ENCODE measurements at places on chromosomes 11 and 22.
A peak's percentile ranks its signal among the peaks of the same experiment; 100 is the strongest.

DNA sequence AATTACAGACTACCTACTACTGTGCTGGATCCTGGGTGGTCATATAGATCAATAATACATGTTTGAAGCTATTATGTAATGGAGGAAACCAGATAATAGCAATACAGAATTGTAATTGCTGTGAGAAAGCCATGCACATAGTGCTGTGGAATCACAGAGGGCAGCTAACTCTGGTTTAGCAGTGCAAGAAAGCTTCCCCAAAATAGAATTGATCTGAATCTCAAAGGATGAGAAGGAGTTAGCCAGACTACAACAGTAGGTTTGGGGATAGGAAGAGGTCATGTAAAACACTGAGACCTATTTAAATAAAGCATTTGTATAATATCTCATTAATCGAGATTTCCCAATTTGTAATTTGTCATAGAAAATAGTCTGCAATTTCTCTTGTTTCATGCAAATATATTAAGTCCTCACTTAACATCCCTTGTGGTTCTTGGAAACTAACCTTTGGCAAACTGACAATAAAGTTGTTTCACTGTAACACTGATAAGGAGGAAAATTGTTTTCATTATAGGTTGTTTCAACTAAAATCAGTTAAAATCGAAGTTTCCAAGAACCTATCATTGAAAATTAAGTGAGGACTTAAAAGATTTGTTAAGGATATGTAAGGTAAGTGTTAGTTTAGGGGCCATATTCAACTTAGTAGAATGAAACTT is 7.6 kb downstream of the C11orf58 start:
- no peak for DNase-seq

DNA sequence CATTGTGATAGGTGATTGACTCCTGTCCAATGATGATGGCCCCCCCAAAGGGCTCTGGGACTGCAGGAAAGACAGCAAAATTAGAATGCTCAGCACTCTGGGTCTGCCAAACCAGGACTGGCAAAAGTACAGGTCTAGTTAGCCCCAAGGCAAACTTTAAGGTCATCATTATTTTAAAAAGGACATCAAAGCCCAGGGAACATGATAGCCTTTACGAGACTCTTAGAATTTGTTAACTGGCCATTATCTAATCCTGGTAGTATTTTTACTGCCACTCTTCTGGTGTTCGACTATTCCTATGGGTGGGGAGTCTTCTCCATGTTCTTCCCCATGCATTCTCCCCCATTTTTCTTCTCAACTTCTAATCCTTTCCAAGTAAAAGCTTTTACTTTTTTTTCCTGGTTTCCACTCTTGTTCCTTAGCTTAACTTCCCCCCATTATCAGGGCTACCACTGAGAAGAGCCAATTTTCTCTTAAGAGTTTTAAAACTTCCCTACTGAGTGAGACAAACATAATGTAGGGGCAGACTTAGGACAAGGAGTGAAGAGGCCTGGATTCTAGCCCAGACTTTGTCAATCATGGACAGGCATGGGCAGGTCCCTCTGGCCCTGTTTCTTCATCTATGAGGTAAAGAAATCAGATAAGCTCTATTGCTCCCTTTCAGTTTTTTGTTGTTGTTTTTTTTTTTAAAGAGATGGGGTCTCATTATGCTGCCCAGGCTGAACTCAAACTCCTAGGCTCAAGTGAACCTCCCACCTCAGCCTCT is 7.1 kb downstream of the DDB1 start:
- no peak for DNase-seq

GRCh38 chr22:37206118-37206840 is 6.0 kb downstream of the SSTR3 start:
- DNase-seq: peak; percentile 62

DNA sequence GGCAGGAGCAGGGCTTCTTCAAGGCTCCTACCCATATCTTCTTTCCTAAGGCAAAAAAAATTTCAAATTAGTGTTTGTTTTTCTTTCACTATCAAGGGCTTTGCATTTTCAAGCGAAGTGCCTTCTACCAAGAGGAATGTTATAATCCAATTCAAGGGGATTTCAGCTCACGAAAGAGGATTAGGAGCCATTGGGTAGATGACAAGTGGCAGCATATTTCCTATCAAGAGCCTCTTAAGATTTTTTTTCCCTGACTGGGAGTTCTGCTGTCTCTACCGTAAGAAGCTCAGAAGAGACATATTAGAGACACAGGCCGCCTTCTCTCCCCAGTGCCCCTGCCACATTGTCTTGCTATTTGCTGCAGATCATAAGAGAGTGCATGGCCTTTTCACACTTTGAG is 55.9 kb upstream of the BMAL1 start:
- no peak for DNase-seq

DNA sequence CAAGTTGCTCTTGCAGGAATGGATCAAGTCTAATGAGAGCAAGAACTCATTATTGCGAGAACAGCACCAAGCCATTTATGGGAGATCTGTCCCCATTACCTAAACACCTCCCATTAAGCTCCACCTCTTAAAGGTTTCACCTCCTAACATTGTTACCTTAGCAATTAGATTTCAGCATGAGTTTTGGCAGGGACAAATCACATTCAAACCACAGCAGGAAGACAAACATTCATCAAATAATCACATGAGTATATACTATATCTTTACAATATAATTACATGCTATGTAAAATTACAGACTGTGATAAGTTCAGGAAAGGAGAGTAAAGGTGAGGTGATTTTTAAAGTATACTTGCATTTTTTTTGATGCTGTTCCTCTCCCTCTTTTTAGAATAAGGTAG is 6.6 kb upstream of the TEAD1 start:
- no peak for DNase-seq

DNA sequence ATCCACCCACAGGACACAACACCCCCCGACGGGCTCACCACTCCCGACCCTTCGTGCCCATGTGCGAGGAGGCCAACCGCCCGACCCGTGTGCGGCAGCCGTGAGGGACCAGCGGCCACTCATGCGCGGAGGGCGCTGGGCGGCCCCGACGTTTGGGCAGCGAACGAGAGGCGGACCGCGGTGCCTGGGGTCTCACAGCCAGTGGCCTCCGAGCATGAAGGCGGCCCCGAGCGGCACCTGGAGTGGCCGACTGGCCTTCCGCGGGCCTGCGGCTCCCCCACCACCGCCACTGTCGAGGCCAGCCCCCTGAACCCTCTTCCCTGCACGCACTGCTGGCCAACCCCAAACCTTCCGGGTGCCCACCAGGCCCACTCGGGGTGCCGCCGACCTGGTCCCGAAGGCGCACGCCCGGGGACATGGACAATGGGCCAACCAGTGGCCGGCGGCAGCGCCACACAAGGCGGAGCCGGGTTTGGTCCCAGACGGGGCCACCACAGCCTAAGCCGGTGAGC is 4274.9 kb upstream of the OR11H1 start:
- peak; percentile 89 for DNase-seq

DNA sequence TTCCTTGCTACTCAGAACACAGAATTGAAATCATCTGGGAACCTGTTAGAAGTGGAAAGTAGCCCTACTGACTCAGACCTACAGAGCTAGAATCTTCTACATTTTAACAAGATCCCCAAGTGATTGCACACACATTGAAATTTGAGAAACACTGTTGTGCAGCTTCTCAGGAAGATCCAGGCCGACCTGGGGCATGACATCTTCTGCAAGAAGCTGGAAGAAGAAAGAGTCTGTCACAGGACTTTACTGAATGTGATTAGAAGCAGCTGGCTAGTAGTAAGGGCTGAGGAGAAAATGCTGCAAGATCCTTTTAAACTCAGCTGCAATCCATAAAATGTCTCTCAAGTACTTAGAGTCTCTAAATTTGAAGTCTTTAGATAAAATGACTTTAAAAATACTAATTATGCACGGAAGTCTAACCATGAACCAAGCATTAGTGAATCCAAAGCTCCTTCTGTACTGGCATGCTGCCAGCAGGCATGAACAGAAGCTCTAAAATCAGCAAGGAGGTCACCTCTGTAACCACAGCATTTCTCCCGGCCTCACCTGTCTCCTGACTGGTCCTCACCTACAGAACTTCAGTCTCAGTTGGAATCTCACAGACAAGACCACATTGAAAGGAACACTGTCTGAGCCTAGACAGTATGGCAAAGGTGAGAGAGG is 85.0 kb downstream of the SERGEF start:
- no peak for DNase-seq

DNA sequence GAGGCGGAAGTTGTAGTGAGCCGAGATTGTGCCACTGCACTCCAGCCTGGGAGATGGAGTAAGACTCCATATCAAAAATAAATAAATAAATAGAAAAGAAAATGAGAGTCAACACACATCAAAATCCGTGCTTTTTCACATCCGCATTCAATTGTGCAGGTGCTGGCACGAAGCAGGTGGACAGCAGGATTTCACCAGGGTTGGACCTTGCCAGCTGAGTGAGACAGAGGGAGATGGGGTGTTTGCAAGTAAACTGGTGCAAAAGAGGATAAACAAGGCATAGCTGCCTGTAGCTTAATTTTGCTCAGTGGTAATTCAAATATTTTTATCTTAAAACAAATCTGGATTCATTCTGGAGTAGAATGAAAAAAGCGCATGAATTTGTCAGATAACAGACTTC is 23.3 kb upstream of the DNAL4 start:
- DNase-seq: no peak

GRCh38 chr11:115408036-115408921 is 95.9 kb downstream of the CADM1 start:
- no peak for DNase-seq

DNA sequence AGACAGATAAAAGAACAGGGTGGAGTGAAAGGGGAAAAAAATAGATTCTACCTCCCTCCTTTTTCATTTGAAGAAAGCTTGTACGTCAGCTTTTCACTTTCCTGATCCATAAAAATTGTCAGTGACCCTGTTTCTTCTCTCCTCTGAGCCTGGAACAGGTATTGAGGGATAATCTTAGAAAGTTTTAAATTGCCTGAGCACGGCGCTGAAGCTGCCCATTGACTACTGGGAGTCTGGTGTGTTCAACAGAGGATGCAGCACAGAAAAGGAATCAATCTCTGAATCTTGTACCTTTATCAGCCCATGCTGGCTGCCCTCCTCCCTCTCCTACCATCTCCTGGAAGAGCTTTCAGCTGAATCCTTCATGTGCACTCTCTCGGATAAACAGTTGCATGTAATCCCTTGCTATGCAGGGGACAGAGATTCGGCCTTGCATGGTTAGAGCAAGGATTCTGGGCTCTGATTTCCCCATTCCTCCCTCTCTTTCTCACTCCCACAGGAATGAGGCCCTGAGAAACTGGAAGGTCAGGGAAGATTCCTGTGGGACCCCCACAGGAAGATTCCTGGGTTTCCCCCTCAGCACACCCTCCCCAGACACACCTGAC is 162.4 kb upstream of the SYN3 start:
- DNase-seq: no peak

GRCh38 chr22:36986242-36986821 is 32.9 kb downstream of the TST start:
- DNase-seq: peak; percentile 30

DNA sequence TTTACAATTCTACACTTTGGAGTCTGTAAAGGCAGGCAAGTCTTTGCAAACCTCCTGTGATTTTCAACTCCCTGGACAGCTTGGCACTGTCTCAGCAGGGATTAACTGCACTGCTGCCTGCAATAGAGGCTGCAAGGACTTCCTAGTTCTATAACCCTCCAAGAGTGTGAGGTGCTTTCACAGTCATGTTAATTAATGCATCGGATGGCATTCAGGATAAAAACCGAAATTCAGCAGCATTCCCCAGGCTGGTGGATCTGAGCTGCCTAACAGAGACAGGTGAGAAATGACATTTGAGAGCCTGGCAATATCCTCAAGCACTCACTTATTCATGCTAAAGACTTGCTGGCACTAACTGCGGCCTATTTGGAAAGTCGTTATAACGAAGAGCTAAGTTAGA is 85.0 kb downstream of the LARGE1 start:
- DNase-seq: no peak

- DNase-seq: no peak
Measured at GRCh38 chr22:29122041-29122440, 49.2 kb downstream of the KREMEN1 start.

- no peak for DNase-seq
Measured at GRCh38 chr22:19694696-19695095, 19.6 kb upstream of the SEPTIN5 start.

GRCh38 chr22:35519306-35520000 is 21.2 kb upstream of the RASD2 start:
- DNase-seq: no peak

GRCh38 chr11:93659841-93660240 is 1.6 kb upstream of the CEP295 start:
- DNase-seq: no peak

GRCh38 chr11:110795112-110795624 is 82.9 kb upstream of the ARHGAP20 start:
- no peak for DNase-seq

GRCh38 chr11:128310676-128311445 is 276.5 kb downstream of the ETS1 start:
- DNase-seq: no peak

DNA sequence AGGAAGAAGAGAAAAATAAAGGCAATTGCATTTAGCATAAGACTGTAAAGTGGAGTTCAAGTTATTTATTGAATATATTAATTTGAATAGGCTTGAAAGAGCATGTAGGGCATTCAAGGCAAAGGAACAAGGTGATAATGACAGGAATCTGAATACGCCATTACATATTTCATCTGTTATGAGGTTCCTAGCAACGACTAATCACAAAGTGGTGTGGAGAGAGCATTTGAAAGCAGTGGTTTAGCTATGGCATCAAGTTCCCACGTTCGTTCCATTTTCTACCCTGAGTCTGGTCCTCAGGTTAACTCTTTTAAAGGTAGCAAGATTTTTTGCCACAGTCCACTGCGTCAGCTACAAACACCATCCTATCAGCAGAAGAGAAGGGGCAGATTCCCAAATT is 59.4 kb downstream of the CNTN5 start:
- no peak for DNase-seq

DNA sequence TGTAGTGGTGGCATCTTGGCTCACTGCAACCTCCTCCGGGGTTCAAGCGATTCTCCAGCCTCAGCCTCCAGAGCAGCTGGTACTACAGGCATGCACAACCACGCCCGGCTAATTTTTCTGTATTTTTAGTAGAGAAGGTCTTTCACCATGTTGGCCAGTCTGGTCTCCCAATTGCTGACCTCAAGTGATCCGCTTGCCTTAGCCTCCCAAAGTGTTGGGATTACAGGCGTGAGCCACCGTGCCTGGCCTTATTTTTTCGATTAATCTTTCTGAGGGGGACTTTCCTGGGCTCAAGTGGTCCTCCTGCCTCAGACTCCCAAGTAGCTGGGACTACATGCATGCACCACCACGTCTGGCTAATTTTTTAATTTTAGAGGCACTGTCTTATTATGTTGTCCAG is 5.6 kb downstream of the SNU13 start:
- no peak for DNase-seq

DNA sequence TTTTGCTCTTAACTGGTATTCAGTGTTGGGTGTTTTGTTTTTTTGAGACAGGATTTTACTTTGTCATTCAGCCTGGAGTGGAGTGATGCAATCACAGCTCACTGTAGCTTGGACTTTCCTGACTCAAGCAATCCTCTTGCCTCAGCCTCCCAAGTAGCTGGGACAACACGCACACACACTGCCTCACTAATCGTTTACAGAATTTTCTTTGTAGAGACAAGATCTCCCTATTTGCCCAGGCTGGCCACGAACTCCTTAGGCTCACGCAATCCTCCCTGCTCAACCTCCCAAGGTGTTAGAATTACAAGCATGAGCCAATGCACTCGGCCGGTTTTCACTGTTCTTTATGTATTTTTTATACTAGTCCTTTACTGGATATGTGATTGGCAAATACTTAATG is 51.0 kb upstream of the IGLL5 start:
- no peak for DNase-seq
